ENCODE measurements at places on chromosomes 12 and 14.

GRCh38 chr12:81888961-81889360 is 129.8 kb upstream of the PPFIA2 start:
- DNase-seq, result no peak

DNA sequence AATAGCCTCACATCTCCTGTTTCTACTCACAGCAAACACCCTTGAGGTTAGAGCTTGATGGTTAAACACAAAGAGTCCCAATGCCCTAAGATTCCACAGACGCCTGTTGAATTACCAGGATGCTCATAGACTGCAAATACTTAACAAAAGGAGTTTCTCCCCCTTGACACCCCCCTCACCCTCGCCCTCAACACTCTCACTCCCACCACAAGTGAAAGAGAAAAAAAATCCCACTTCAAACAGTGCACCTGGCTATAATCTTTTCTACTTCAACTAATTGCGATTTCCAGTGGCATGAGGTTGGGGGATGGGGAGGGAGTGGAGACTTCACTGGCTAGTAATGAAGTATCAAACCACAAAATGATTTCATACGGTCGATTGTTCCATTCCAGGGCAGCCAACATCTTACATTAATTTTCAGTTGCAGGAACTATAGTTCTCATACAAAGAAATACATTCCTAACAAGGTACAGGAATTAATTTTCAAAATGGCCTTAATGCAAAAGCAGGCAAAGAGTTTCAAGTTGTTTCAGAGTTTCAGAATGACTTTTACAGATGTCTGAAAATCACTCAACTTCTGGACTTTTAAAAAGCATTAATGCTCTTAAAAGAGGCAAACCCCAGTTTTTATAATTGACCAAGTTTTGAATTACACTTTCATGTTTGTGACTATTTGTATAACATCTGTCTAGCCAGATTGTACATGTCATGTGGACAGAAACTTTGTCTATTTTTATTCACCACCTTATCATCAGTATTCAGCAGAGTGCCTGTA is 390.7 kb downstream of the C12orf75 start:
- no peak for DNase-seq

DNA sequence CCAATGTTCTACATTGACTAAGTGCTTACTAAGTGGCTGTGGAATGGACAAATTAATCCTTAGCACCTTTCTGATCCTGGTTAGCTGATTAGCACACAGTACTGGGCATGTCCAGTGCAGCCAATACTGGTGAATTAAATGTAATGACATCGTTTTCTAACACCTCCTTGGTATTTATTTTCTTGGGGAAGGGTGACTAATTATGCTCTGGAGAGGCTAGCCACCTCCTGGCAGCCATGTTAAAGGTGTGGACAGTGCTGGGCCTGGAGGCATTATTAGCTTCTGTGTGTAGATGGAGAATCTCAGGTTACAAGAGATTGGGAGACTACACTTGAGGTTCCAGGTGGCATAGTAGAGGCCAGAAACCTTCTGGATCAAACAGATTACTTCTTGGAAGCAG is 230.9 kb upstream of the DDHD1 start:
- no peak for DNase-seq

GRCh38 chr14:76761136-76761959 is at the start of gene VASH1:
TSS of gene VASH1 (plus strand) at chr14:76761468. CDS start at chr14:76762822, 1,354 bp downstream.
- DNase-seq, result peak; percentile 49

GRCh38 chr12:2624543-2625288 is 170.1 kb upstream of the FKBP4 start:
- no peak for DNase-seq
